Progenitor cell of endocrine pancreas (in vitro differentiated cells): ENCODE measurements at places on chromosomes 5 and 9.

DNA sequence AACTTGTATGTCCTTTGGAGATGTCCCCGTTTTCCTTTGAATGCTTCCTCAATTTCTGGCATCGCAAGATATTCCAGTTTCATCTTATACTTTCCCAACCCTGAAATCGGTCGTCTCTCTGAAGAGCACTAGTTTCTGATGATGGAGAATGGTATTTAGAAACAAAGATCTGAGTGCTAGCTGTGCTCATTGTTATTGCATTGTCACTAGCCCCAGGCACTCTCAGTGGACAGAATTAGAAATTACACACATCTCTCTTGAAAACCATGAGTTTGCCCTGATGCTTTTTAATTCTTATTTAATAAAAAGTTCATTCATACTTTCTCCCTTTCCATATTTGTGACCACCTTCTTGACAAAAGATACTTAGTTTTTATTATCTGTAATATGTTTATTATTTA is 67.7 kb downstream of the C9orf152 start:
- DNase-seq: no peak

DNA sequence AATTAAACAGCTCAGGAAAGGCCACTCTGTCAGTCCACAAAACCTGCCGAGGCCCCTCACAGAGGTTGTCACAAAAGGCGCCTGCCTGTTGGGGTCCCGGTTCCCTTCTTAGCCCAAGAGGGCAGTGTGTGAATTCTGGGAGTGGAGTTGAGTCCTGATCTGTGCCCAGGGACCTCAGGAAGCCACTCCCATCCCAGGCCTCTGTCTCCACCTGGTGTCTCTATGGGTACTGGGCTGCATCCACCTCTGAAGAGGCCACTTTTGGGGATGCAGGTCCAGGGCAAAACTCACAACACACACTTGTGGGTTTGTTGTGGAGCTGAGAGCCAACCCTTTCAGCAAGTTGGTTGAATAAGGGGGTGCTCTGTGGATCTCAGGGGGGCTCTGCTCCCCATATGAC is 74.3 kb upstream of the STXBP1 start:
- no peak for DNase-seq

- DNase-seq: no peak
These were observed 413.5 kb downstream of the EBF1 start for GRCh38 chr5:158686214-158686613.

DNA sequence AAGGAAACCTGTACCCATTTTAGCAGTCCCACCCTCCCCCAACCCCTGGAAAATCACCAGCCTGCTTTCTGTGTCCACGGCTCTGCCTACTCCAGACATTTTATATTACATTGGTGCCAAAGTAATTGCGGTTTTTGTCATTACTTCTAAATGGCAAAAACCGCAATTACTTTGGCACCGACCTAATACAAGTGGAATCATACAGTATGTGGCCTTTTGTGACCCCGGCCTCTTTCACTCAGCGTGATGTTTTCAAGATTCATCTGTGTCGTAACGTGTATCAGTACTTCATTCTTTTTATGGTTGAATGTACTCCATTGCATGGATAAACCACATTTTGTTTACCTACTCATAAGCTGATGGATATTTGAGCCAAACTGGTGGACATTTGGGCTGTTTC is 9.7 kb upstream of the ORM1 start:
- no peak for DNase-seq

DNA sequence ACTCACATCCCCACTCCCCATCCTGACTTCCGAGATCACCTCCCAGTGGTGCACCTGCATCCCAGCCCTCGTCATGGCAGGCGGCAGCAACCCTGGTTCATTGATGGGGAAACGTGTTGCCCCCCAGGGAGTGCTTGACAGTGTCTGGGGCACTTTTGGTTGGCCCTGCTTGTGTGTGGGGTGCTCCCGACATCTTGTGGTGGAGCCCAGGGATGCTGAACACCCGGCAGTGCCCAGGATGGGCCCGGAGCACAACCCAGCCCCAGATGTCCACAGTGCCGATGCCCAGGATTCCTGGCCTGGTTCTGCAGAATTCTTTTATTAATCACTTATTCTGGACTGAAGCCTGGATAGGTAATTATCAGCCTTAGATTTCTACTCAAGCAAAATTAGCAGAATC is 3.7 kb downstream of the MRPL36 start:
- DNase-seq: no peak

DNA sequence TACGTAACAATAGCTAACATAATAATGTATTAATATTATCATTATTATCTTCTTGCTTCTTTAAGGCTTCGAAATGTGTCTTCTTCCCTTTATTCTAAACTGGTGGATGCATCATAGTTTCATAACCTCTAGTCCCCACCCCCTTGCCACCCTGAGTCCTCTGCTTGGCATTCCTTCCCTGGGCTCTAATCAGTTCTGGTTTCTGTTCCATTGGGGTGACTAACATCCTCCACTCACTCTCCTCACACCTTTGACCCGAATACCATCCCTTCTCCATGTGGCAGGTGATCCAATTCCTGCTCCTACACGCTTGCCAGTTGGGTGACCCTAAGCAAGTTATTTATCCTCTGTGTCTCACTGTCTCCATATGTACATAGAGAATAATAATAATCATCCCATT is 286.1 kb downstream of the TRPM3 start:
- DNase-seq: no peak

DNA sequence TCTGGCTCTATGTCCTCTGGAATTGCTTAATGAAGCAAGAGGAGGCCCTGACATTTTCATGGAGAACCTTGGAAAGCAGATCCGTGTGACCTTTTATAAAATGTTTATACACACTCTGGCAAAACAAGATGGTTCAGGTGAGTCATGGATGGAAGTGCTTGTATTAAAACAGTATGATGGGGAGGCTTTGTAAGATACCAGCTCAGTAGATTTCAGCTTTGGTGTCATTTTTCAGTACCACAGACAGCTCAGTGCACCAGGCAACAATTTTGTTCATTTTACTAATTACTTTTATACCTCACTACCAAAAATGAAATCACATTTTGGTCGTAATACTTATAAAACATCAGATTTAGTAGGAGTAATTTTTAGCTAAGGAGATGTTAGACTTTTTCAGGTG is 5.2 kb downstream of the KCNN2 start:
- no peak for DNase-seq

- DNase-seq: no peak
These were observed 24.2 kb downstream of the TCF7 start for GRCh38 chr5:134138416-134139376.

GRCh38 chr5:1207555-1207954 is 6.2 kb downstream of the SLC6A19 start:
- DNase-seq: no peak

DNA sequence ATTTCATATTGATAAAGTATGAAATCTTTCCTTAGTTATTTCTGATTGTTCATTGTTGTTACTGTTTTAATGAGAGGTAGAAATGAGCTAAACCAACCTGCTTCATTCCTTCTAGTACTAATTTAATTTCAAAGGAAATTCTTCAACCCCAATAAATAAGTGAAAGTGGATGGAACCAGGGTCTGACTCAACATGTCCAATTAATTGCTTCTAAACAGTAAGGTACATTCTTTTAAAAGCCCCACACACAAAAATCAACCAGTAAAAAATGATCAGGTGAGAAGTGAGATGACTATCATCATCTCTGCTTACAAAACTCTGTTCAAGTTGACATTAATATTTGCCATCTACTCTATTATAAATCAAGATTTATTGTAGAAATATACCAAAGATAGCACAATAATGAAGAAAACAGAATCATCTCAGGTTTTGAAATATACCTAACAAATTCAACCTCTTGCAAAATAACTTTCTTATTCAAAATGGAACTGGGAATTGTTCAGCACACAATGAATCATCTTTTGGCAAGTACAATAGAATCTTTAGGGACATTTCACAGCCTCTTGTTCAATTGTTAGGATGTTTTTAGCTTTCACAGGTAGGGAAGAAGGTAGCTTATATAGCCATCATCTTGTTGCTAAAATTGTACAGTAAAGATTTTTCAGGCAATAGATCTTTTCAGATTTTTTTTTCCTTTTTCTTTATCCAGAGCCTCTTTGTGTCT is 114.5 kb downstream of the RPS23 start:
- no peak for DNase-seq

GRCh38 chr5:89560696-89561095 is 677.7 kb upstream of the MEF2C start:
- no peak for DNase-seq

- no peak for DNase-seq
These were observed 40.0 kb downstream of the PIK3R1 start for GRCh38 chr5:68255305-68256120.

GRCh38 chr5:142357469-142358090 is 32.8 kb upstream of the SPRY4 start:
- no peak for DNase-seq

GRCh38 chr5:80975065-80975464 is 14.9 kb downstream of the RASGRF2 start:
- DNase-seq: no peak

GRCh38 chr5:124651663-124652513 is 94.6 kb downstream of the ZNF608 start:
- peak; percentile 47 for DNase-seq

DNA sequence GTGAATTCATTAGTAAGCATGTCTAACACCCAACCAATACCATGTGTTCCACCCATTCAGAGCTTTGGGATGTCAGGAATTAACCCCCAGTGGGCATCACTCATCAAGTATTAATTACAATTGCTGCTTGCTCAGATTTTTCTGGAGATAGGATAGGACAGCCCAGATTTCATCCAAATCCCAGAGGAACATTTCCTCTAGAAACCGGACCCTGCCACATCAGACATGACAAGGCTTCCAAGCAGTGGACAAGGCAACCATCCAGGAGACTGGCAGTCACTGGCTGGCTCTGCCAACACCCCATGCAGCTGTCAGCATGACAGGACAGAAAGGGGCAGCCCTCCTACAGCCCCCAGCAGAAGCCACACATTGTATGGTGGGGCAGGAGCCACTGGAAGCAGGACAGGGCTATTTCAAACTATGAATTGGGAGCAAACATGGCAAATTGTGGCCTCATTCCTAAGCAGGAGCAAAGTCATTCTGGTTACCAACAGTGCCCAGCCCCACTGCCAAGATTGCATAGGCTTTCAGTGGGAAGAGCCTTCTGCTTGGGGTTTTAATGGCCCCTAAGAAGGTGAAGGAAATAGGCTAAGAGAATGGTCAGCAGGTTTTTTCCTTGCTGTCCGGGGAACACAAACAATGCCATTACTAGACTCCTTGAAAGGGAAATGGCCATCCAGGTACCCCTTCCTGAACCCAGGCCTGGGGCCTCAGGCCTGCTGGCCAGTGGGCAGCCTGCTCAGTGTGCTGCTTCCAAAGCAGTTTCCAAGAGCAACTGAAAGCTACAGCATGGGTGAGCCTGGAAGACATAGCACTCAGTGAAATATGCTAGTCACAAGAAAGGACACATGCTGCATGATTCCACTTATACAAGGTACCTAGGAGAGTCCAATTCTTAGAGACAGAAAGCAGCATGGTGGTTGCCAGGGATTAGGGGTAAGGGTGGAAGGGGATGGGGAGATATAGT is 294.7 kb upstream of the SLC30A5 start:
- no peak for DNase-seq

- no peak for DNase-seq
These were observed 83.3 kb downstream of the ZNF608 start for GRCh38 chr5:124663101-124663506.

DNA sequence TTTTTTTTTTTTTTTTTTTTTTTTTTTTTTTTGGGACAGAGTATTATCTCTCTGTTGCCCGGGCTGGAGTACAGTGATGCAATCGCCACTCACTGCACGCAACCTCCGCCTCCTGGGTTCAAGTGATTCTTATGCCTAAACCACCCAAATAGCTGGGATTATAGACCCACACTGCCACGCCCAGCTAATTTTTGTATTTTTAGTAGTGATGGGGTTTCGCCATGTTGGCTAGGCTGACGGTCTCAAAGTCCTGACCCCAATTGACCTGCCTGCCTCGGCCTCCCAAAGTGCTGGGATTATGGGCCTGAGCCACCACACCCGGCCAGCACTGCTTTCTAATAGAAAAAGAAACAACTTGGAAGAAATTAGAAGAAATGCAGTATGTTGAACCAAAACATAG is 39.2 kb downstream of the TTC1 start:
- DNase-seq: no peak

GRCh38 chr5:72662305-72662704 is 154.2 kb upstream of the TNPO1 start:
- no peak for DNase-seq

DNA sequence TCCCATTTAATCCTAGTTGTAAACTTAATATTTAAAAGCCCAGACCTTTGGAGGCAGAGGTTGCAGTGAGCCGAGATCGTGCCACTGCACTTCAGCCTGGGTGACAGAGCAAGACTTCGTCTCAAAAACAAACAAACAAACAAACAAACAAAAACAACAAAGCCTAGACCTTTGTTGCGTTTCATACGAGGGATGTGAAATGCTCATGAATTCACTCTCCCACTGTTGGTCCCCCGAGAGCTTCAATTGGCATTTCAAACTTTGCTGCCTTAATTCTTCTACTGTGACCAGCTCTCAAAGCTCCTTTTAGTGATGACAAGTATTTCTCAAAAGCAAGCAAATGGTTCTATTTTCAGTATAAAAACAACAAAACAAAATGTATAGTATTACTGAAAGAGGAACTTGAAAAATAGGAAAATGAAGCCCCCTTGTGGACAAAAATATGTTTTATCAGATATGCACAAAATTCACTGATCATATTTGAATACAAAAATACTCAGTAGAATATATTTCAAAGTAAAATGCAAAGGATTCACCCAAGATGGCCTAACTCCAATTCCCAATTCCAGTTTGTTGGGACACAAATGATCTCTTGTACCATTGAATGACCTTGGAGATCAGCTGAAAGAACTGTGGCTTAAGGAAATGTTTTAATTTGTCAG is 140.4 kb downstream of the ESM1 start:
- DNase-seq: no peak

DNA sequence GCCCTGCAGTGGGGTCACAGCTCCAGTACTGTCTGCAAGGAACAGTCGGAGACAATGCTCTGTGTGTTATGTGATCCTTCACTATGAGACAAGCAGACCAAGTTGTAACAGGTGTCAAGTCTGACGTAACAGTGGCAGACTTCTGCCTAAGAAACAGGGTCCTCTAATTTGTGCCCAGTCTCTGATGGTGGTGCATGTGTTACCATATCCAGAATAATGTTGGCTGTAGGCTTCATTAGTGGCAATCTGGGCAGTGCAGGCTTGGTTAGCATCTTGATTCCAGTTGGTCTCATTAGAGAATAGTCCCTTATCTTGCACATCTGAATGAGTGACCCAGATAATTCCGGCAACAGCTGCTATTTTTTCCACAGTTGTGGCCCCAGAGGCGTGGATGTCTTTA is 33.8 kb downstream of the ZNF131 start:
- no peak for DNase-seq
